ENCODE measurements at places on chromosomes 11 and 22.

GRCh38 chr11:40597546-40598113 lies 861.8 kb downstream of the LRRC4C start:
- DNase-seq, result no peak

DNA sequence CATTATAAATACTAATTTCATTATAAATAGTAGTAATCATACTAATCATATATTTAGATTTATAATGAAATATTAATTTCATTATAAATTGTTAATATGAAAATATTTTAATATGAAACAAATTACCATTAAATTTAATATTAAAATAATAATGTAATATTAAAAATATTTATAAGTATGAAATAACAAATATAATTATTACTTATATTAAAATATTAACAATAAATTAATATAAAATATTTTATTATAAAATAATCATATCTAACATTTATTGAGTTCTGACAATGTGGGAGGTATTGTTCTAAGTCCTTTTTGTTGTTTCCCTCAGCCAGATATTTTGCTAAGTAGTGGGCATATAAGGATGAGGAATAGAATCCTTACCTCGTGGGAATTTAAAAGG lies 1341.4 kb downstream of the LRRC4C start:
- no peak for DNase-seq

DNA sequence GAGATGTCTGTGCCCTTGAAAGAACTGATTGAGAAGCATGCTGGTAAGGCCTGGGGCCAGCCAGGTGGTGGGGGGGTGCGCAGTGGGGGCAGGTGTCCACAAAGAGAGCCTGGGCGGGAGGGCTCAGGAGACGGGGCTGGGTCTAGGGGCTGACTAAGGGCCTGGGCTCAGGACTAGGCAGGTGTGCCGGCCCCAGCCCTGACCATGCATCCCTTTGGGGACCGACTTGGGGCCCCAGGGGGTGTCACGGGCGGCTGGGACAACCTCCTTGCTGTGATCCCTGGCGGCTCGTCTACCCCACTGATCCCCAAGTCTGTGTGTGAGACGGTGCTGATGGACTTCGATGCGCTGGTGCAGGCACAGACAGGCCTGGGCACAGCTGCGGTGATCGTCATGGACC lies 4.4 kb downstream of the NDUFV1 start:
- no peak for DNase-seq

DNA sequence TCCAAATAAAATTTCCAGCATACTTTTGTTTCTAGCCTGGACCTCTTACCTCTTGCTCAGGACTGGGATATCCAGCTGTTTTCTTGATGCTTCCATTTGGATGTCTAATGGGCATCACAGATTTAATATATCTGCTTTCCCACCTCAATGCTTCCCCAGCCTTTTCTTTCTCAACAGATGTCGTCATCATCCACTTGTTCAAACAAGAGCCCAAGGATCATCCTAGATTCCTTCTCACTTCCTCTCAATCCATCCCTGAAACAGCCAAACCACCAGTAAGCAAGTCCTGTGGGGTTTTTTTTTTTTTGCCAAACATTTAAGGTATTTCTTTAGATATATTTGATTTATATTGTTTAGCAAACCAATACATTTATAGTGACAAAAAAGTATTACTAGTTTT lies 12.5 kb downstream of the THY1 start:
- no peak for DNase-seq

DNA sequence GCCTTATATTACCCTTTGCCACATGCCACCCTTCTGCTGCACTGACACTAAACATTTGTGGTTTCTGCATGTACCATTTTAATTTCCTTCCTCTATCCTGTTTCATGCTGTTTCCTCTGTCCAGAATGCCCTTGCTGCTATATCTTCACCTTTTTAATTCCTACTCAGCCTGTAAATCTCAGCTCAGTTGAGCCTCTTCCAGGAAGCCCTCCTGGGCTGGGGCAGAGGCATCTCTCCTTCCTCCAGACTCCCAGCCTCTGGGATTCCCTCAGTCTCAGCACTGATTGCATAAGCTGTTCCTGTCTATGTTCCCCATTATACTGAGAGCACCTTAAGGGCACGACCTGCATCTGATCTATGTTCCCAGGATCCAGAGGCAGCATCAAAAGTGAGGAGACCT lies 98.7 kb downstream of the RNF169 start:
- DNase-seq, result no peak

DNA sequence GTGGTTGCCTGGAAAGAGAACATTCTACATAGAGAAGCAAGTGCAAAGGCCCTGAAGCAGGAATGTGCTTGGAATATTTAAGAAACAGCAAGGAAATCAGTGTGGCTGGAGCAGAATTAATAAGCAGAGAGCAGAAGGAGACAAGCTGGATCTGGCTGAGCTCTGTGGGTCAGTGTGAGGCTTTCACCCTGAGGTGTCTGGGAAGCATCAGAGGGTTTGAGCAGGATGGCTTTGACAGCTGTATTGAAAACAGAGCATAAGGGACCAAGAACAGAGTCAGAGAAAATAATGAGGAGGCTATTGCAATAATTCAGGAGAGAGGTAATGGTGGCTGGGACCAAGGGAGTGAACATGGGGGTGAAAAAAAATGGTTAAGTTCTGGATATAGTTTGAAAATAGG lies 199.6 kb downstream of the NXPE2 start:
- no peak for DNase-seq

GRCh38 chr11:110044226-110044968 lies 48.8 kb upstream of the ZC3H12C start:
- DNase-seq, result no peak

DNA sequence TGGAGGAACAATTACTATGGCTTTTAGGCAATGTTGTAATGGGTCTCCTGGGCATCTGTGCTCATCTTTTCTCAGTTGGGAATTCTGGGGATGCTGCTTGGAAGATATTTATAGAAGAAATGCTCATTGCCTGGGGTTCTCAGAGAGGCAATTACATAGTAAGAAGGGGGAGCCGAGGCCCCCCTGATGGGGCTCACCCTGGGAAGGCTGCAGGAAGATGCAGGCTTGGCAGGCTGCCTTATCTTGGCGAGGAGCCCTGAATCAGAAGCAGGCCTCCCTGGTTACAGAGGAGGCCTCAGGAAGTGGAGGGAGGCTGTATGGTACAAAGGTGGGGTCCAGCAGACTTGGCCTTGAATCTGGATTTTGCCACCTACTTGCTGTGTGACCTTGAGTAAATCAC lies 60.6 kb upstream of the CRYBB3 start:
- DNase-seq, result no peak

DNA sequence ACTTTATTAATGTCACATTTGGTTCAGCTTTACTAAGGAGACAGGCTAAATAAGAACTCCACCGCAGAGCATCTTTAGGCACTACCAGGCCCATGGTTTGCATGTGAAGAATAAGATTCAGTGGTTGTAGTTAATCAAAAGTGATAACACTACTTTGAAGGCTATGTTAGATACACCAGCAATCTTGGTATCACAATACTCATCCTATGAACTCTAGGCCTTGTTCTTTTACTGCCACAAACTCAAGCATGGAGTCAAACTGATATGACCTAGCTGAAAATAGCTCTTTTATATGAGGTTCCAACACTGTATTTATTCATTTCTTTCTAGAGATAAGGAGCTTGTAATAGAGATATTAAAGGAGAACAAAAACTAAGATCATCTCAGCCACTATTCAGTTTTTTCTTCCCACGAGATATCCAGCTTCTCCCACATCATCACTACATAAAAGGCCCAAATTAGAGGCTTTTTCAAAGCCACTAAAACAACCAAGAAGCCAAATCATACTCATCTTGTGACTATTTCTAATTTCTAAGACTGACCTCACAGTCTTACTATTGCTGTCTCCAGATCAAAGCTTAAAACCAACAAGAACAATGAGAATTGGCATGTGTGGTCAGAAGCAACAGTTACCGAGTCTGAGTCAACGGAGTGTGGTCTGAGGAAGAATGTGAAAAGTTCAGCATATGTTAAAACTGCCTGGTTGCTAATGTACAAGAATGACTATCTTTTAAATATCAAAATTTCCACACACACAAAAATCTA lies 25.1 kb upstream of the GUCY1A2 start:
- DNase-seq, result peak; percentile 83

GRCh38 chr11:94883878-94884277 lies 89.5 kb downstream of the CWC15 start:
- no peak for DNase-seq

DNA sequence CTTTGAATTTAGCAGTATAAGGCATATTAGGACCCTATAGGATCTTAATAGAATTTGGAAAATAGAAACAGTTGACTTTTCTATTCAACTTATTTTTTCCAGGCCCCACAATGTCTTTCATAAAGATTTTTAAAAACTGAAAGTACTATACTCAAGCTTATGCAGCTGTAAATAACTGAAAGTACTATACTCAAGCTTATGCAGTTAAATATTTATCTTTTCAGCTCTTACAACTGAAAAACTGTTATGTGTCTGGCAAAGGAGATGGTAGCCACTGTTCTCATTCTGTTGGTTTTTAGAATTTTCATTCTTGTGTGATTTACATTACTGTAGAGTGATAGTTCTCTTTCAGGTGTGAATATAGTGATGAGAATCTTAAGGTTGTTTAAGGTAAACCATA lies 16.5 kb downstream of the HIPK3 start:
- DNase-seq, result no peak

DNA sequence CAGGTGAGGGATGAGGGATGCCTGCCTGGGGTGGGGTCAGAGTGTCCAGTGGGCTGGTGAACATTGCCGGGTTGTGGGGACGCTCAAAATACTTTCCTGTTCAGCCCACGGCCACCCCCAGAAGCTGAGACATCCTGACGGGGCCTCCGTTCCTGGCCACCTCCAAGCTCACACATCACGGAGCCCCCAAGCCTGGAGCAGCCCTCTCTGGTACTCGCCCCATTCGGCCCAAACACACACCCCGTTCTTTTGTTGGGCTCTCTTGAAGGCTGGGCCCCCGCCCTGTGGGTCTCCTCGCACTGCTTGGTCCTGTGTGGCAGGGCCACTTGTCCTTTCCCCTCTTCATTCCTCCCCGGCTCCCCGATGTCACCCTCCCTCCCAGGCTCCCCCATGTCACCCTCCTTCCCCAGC lies 442.6 kb downstream of the TBC1D22A start:
- DNase-seq, result no peak

DNA sequence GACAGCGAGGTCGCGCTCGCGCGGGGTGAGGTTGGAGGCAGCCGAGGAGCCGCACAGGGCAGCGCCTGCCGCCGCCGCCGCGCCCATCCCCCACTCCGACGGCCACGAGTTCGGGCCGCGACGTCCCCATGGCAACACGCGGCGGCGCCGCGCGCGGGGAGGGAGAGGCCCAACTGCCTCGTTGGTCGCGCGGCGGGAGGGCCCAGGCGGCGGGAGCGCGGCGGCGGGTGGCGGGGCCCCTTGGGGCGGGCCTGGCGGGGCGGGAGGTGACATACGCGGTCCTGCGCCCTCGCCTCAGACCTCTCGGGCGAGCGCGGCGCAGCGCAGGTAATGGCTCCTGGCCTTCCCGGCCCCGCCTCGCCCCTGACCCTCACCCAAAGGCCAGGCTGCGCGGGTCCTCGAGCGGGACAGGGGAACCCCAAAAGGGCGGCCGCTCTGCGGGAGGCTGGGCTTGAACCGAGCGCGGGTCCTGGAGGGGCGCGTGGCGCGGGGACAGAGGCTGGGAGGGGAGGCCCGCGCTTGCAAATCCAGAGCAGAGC lies at the start of gene DEUP1:
TSS of gene DEUP1 (plus strand) at position 297 of the 539 bp plus-strand sequence. CDS start 1,518 bp downstream, outside the sequence.
- DNase-seq, result no peak

DNA sequence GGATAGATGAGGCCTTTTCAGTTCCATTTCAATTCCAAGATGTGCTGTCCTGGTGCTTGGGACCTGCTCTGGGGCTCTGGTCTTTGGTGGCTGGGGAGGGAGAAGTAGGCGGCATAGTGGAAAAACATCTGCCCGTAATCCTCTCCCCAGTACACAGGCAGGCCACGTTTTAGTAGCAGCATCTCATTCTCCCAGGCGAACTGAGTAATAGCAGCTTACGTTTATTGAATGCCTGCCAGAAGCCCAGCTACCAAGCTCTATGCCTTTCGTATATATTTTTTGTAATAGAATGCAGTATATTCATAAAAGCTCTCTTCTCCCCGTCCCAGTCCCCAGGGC lies 11.4 kb downstream of the ACO2 start:
- DNase-seq, result no peak

- no peak for DNase-seq
Measured at GRCh38 chr11:13225038-13226001, 52.3 kb upstream of the BMAL1 start.

DNA sequence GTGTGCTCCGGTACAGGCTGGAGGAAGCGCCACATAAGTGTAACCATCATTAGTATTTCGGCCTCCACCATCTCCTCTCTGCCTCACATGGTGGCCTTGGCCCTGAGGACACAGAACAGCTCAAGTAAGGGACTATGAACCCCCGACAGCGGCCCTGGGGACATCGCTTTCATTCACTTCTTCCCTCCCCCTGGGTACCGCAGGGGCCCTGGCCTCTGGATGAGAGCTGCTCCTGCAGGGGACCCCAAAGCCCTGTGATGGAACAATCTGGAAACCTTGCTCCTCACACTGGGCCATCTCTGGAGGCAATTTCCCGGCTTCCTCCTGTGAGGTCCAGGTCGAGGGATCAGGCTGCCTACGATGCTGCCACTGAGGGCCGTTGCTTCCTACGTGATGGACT lies 565.5 kb downstream of the BRD1 start:
- no peak for DNase-seq

- DNase-seq, result no peak
Measured at GRCh38 chr11:128453444-128454336, 133.7 kb downstream of the ETS1 start.

- DNase-seq, result peak; percentile 89
Measured at GRCh38 chr22:45996241-45997076, 19.5 kb upstream of the WNT7B start.

- no peak for DNase-seq
Measured at GRCh38 chr11:84894666-84895065, 732.5 kb downstream of the DLG2 start.

- DNase-seq, result no peak
Measured at GRCh38 chr22:40001800-40002577, 7.2 kb downstream of the FAM83F start.

- no peak for DNase-seq
Measured at GRCh38 chr11:123241874-123242543, 47.0 kb upstream of the CLMP start.

- DNase-seq, result no peak
Measured at GRCh38 chr11:129012880-129013279, 70.2 kb upstream of the TP53AIP1 start.
